NAMALWA (cell line): ENCODE measurements at places on chromosomes 6 and 20.

DNA sequence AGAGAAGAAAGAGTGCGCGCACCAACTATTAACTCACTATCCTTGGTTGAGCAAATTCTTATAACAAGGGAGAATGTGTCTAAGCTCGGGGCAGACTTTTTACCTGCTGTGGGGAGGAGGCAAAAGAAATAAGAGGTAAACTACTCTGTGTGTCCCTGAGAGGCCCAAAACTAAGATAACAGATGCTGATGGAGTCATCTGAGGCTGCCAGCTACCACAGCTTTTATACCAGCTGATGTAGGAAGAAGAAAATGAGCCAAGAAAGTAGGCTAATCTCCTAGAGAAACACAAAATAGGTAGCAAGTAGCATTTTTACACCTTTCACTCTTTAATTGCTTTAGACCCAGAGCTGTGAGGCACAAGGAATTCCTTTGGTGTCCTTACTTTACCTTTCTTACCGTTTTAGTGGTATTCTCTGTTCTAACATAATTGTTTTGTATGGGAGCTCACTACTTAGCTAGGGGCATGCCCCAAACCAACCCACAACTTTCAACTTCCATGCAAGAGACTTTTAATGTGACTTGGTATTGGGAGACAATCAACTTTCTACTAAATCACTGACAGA, 27.8 kb upstream of the PIM1 start:
- no peak for DNase-seq

DNA sequence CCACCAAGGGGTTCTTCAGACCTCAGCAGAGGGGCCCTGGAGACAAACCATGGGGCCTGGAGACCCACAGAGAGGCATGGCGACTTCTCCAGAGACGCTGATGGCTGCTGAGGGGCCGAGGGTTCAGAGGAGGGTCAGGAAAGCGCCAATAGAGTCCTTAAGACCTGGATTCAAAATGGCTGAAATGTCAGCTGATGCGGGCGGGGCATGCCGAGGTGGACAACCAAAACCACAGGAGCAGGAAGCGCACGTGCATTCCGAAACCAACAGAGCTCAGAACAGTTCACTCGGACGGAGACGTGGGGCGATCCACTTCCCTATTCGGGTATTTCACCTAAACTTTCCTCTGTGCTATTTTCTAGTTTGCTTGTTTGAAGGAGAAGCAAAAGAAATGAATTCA, 99.9 kb upstream of the RIN2 start:
- peak; percentile 70 for DNase-seq

DNA sequence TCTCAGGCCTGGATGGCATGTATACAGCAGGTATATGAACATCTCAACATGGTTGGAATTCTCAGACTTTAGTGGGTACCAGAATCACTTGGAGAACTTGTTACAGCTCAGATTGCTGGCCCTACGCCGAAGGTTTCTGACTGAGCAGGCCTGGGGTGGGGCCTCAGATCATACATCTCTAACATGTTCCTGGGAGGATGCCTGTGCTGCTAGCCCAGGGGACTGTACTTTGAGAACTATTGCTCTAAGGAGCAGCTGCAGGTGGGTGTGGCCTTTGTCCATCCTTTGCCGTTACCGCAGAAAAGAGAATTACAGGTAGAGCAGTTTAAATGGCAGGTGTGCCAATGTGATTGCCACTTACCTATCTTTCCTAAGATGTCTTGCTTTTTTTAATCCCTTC, 310.5 kb upstream of the JAG1 start:
- no peak for DNase-seq

DNA sequence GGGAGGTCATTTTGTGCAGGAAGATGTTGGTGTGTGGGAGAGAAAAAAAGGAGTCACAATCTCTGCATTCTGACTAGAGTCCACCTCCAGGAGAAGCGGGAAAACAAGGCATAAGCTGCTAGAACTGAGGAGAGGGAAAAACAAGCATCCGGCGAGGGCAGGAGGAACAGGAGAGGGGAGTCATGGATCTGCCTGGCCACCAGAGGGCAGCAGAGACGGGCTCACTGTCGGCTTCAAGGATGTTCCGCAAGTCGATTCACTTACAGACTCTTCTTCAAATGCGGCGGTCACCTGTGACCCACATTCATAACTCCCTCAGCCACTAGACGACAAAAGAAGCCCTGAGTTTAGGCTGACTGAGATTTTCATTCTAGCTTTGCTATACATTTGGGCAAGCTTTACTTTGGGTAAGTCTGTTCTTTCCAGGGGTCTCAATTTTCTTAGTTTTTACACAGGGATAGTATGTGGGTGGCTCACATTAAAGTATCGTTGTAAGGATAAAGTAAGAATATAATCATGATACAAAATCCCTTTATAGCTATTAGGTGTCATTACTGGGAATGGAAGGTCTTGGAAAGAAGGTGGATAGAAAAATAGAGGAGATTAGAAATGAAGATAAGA, 6.6 kb upstream of the BTNL2 start:
- peak; percentile 82 for DNase-seq

DNA sequence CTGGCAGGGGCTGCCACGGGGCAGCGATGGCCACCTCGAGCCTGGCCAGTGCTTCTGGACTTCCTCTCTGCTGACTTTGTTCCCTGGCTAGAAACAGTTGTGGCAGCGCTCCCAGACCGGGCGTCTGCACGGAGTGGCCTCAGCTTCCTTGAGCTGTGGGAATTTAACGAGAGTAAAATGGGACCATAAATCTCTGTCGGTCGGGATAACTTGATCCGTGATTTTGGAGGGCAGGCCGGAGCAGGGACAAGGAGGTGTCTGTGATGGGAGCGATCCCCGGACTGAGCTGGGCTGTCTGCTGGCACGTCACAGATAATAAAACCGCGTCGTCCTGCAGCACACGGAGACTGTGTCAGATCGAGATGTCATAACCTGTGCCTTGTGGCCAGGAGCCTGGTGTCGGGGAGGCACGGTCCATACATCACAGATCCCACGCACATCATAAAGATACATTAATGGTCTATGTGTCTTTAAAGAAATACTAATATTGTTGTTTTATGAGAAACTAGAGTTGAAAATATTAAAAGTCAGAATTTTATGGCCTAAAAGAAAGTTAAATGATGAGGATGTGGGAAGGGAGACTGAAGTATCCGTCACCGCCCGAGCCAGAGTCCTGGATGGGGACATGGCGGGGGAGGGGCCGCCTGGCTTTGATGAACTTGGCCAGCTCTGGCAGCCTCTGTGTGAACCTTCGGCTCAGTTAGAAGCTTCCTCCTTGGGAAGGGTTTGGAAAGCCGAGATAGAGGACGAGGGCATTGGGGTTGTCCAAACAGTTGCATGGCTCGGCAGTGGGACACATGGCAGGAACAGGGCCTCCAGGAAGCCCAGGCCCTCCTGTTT, 6.5 kb upstream of the RBBP8NL start:
- no peak for DNase-seq

GRCh38 chr6:24517659-24518543, 23.1 kb downstream of the ALDH5A1 start:
- peak; percentile 73 for DNase-seq

DNA sequence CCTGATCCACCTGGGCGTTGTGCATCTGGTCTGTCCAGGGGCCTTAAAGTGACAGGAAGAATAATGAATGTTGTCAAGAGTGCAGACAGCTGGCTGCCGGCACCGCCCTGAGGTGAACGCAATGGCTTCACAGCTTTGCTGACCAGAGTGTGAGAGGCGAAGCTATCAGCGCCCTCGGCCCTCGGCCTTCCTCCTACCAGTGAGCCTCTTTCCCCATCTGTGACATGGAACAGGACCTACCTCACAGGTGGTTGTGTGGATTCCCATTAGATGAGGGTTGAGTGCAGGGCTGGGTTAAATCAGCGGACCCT, 54.8 kb downstream of the CTCFL start:
- DNase-seq = peak; percentile 59

GRCh38 chr6:113625850-113626249, 231.3 kb upstream of the MARCKS start:
- DNase-seq = no peak

GRCh38 chr6:18360188-18360587, 27.0 kb upstream of the RNF144B start:
- DNase-seq = peak; percentile 56

- DNase-seq = no peak
These were observed 31.0 kb upstream of the CLIC5 start for GRCh38 chr6:46046558-46047174.

- no peak for DNase-seq
These were observed 85.0 kb downstream of the TMEM242 start for GRCh38 chr6:157238346-157238745.

DNA sequence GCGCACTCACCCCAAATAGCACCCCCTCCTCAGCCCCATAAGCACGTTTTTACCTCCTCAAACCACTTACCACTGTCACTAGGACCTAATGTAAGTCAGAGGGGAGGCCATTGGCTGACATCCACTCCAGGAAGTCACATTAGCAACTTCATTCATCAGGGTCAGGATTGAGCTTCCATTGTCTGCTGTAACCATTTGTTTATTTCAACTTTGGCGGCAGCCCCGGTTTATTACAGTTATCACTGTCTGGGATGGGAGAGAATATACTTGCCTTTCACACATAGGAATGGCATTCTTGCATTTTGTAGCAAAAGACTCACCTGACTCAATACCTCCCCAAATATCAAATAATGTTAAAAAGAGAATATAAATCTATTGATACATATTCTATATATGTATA, 38.3 kb downstream of the MAFB start:
- no peak for DNase-seq

GRCh38 chr20:17843246-17844132, 125.1 kb downstream of the SNX5 start:
- DNase-seq = no peak

GRCh38 chr20:29878777-29879442, 1378.6 kb upstream of the DEFB115 start:
- DNase-seq = no peak

DNA sequence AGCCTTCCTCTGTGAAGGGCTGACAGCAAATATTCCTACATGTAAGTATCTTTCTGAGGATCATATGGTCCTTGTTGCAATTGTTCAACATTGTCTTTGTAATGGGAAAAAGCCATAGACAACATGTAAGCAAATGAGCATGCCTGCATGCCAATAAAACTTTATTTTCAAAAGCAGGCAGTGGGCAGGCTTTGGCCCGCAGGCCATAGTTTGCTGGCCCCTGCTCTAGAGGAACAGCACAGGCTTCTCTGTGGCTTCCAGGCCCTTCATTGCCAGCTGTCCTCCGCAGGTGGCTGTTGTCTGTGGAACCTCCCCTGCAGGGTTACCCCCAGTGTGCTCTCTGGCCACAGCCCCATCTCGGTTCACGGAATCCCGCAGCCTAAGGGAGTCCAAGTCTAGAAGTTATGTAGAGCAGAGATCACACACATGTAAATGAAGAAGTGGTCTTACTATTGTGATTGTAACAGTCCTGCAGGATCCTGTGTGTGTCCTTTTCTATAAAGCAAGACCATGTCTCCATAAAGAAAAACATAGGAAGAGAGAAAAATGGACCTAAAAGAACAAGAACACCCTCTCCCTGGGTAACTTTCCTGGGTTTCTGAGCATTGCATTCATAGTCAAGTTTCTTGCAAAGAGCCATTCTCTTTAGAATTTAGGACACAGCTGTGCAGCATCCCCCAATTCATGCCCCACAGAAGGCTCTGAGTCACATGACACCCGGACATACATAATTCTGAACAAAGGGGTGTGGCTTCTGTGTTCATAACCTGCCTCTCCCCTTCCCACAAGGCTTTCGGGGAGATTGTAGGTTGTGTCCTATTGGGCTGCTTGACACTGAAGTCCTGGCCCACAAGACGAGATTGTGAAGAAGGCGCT, 10.0 kb downstream of the UNC93A start:
- no peak for DNase-seq

- no peak for DNase-seq
These were observed 80.0 kb upstream of the ARG1 start for GRCh38 chr6:131492932-131493573.

DNA sequence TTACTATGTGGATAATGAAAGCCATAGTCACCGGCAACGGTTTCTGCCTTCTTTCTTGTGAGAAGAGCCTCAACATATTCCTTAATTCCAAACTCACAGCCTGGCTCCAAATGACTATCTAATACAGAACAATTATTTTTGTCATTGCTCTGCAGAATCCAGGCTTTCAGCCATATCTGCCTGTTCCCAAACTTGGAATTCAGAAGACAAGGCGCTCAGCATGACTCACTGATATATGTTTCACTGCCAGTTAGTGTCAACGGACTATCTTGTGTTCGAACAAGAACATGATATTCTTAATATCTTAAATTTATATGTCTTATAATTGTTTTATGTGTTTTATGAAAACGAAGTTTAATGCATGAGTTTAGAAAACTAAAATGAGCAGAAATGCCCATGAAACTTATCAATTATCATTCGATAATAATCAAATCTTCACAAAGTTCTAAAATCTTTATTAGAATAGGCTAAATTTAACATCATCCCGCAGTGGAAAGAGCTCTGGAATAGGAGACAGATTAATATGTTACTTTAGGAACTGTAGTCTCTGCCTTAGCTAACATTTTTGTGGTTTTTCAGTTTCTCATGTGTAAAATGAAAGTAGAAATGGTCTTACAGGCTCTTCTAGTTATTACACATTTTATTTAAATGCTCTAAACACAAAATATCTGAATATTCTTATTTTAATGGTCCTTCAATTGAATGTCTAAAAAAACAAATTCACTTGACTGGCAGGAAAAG, 669.3 kb upstream of the GJE1 start:
- peak; percentile 17 for DNase-seq

DNA sequence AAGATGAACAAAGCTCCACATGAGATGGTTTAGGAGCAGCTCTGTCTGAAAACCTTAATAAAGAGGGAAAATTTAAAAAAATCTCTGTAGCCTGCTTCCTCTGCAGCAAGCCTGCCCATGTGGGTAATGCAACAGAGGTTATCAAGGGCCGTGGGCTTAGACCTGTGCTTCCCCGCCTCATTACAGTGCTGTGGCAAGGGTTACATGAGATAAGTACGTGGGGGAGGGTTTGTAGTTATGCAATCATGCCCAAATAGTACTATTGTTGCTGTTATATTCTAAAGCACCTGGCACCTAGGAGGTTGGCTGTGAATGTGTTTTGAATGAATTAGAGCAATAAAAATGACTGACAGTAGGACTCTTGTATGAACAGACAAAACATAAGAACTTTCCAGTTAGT, 68.3 kb downstream of the PKHD1 start:
- DNase-seq = no peak

DNA sequence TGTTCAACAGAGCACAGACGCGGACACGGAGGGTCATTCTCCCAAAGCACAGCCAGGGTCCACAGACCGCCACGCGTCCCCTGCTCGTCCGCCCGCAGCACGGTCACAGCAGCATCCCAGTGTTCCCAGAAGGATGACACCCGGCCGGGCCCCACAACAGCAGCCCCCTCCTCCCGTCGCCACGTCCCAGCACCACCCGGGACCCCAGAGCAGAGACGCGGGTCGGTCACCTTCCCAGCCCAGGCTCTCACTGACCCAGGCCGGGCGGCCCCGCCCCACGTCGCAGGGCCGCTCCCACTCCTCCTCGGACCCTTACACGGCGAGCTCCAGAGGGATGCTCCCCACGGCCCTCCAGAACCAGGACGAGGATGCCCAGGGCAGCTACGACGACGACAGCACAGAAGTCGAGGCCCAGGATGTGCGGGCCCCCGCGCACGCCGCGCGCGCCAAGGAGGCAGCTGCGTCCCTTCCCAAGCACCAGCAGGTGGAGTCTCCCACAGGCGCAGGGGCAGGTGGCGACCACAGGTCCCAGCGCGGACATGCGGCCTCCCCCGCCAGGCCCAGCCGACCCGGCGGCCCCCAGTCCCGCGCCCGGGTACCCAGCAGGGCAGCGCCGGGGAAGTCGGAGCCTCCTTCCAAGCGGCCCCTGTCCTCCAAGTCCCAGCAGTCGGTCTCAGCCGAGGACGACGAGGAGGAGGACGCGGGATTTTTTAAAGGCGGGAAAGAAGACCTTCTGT, 64.3 kb downstream of the FNDC1 start:
- no peak for DNase-seq
